ENCODE measurements at places on chromosomes 1 and 21.

- no peak for DNase-seq
Observed at GRCh38 chr1:239307886-239308285, 78.5 kb upstream of the CHRM3 start.

DNA sequence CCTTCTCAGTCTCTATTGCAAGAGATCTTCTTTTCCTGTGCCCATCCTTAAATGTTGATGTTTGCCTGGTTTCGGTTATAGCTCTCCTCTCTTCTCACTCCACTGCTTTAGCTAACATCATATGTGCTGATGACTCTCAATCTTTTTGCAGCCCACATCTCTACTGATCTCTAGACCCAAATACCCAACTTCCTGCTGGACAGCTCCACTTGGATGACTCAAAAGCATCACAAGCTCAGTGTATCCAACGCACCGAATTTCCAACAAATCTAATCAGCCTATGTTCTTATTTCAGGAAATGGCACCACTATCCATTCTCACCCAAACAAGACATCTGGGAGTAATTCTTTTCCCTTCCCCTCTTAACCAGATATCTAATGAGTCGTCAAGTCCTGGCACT lies 79.1 kb upstream of the ARTN start:
- no peak for DNase-seq

DNA sequence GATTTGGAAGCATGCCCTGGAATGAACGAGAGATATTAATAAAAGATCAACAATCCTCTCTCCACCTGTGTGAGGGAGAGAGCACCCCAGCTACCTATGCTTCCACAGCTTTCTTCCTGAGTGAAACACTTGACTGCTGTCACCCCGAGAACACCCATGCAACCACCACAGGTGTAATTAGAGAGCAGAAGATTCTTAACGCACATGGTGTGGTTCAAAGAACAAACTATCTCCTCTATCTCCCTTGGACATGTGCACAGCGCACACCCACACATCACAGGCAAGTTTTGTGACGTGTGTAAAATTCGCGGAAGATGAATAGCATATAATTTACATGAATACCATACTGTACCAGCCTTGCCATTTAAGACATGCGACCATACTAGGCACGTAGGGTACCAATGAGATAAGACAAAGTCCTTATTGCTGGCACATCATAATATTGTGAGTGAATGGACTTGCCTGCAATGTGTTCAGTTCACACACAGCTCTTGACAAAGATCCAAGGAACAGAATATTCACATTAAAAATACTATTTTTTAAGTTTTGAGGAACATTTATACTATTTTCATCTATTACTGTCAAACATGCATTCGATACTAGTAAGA lies 11.6 kb downstream of the ERRFI1 start:
- no peak for DNase-seq

DNA sequence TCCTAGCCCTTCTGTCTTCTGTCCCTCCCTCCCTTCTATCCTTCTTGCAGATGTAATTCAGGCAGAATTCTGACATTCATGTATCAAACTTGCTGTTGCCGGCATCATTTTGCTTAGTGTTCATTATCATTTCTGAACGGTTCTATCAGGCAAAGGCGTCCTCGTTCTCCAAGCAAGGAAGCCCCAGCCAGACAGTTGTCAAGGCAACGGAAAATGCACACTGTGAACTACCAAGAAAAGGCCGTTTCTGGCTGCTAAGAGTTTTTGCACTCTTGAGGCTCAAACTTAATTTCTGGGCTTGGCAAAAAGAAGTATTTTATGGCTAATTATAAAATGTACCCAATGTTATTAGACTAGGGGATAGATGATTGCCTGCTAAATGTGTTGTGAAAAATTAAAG lies 164.7 kb upstream of the KCNJ15 start:
- no peak for DNase-seq

DNA sequence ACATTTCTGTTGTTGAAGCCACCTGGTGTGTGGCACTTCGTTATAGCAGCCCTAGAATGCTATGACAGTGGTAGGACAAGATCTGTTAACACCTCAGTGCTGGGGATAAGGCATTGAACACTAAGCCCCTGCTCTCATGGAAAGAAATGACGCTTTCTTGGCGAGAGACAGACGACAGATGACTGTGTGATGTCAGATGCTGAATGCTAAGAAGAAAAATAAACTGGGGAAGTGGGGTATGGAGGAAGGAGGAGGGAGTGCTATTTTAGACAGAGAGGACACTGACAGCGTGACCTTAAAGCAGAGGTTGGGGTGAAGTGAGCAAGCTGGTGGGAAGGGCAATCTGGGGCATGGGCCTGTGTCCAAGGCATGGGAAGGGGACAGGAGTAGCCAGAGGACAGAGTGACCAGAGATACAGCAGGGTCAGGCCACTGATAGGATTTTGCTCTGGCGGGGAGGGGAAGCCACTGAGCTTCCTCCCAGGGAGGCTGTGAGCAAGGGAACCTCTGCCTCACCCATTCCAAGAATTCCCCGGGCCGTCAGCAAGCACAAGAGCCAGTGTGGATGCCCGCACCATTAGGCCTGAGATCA lies 15.2 kb downstream of the DOP1B start:
- DNase-seq: no peak

- DNase-seq: no peak
Observed at GRCh38 chr21:32312976-32313375, 14.3 kb downstream of the MRAP start.

GRCh38 chr1:238562341-238562740 lies 671.6 kb upstream of the ZP4 start:
- no peak for DNase-seq

GRCh38 chr1:8870616-8871538 lies 7.6 kb downstream of the ENO1 start:
- no peak for DNase-seq

- no peak for DNase-seq
Observed at GRCh38 chr1:24635195-24635843, 7.8 kb upstream of the SRRM1 start.

- DNase-seq: no peak
Observed at GRCh38 chr1:62232871-62233278, 38.2 kb downstream of the L1TD1 start.

DNA sequence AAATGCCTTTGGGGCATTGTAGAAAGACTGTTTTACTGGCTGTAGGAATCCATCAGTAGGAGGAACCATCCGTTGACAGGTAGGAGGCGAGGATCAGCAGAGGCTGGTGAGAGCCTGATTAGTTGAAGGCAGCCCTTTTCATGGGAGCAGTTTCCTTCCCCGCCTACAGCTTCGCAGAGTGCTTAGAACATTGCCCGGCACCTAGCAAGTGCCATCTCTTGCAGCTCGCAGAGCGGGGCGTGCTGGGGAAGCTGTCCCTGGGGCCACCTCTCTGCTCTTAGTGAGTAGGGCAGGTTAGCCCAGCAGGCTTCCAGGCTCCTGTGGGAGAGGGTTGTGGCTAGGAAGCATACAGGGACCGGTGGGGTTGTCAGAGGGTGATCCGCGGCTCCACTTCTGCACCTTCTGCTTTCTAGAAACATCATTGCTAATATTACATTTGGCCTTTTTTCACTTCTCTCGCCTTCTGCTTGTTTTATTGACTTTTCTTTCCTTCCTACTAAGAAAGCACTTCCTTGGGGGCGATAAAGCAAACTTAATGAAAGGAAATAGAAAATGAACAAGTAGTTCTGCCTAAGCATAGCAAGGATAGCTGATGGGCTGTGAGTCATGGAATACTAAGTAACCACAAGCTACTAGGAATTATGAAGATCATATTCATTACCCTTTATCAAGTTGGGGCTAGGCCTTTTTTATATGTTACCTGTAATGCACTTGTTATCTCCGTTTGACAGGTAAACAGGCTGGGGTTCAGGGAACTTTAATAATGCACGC lies 176.7 kb downstream of the GALNT2 start:
- DNase-seq: no peak

DNA sequence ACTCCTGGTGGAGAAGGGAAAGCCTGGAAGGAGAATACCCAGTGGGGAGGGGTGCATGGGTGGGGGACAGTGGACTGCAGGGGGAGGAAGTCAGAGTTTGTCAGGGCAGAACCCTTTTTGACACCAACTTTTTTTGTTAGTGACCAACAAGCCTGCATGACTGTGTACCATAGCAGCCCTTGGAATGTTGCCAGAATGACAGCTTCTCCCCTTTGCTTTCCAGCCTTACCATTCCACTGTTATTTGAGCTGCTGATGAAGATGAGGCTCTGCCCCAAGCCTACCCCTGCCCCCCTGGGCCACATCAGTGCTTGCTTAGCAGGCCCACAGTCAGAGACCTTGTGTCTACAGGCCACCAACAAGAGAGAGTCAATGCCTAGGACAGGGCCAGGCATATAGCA lies 341.2 kb downstream of the HHAT start:
- DNase-seq: no peak

DNA sequence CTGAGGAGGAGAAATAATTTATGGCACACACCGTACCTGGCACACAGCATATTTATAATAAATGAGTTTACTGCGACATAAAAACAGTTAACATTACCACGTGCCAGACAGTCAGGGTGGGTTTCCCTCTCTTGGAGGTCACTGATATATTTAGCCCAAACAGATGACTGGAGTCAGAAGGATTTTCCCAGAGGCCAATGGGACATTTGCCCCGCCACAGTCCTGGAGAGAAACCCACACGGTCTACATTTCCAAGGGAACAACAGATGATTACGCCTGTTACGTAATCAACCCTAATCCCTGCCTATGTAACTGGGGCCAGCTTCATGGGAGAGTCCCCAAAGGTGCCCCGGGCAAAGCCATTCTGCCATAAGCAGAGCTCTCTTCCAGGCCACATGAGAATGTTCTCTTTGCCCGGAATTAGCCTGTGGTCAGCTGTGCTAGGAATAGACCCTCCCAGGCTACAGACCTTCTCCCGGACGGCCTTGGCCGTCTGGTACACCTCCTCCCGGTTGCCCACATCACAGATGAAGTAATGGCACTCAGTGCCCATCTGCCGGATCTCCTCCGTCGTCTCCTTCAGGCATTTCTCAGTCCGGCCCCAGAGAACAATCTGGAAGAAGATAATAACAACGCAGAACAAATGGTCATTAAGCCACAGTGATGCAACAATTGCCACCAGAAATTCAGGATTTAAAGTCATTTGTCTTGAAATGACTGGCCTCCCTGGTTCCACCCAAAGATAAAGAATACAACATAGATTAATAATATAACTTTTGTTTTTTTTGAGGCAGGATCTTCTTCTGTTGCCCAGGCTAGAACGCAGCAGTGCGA lies 37.7 kb downstream of the DHRS3 start:
- no peak for DNase-seq

GRCh38 chr1:156750191-156750672 lies 1.2 kb downstream of the HDGF start:
- DNase-seq: no peak

DNA sequence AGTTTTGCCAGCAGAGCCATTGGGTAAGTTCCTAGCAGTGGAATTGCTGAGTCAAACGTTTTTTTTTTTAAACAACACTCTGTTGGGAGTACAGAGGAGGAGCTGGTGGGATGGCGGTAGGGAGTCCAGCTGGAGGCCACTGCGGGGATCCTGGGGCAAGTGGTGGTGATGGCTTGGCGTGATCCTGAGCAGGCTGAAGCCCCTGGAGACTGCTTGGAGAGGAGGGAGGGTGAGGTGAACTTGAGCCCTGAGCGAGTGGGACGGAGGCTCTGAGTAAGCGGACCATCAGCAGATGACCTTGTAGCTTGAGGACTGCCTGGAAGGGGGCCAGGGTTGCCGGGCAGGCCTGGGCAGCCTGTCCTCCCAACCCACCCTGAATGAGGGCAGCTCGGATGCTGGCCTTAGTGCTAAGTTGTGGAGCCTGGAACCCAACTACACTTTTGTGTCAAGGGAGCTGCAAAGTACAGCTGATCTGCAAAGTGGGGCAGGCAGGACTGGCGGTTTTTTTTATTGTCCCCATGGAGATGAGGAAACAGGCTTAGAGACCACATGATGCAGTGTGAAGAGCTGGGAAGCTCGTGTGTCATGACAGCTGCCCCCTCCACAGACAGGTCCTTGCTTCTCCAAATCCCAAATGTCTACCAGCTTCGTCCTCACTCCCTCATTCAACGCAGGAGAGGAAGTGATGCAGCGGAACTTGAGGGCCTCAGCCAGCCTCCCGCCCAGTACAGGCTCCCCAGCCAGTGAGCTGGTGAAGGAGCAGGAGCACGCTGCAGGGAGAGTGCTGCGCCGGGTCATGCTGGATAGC lies 20.2 kb downstream of the MRPL37 start:
- no peak for DNase-seq

GRCh38 chr1:15038232-15039016 lies 115.1 kb upstream of the TMEM51 start:
- peak; percentile 39 for DNase-seq

GRCh38 chr1:224731633-224732032 lies 115.5 kb downstream of the CNIH3 start:
- DNase-seq: no peak

DNA sequence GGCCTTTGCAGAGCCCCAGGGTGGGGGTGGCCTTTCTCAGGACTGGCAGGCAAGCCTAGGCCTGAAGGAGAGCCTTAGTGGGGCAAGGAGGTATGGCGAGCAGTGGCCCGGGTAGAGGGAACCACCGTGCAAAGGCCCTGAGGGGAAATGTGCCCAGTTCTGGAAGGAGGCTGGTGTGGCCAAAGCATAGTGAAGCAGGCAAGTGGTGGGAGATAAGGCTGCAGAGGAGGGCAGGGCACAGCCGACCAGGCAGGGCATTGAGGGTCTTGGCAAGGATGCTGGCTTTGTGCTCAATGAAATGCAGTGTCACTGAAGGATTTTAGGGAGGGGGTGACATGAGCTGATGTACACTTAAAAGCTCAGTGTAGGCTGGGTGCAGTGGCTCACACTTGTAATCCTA lies 22.8 kb downstream of the MROH7 start:
- DNase-seq: no peak

DNA sequence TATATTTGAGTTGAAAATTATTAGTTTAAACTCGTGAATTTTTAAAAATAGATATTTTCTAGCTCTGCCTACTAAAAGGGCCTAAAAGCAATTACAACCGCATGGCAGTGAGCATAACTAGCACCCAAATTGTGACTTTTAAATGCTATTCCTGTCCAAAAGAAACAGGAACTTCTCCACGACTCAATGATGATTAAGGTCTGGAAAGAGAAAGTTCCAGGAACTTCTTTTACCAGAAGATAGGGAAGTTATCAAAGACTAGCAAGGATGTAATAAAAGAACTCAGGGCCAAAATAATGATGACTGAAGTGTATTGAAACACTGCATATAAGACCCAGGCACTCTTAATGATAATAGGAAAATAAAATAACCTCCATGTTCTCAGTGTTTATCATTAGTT lies 313.0 kb downstream of the PLPP3 start:
- no peak for DNase-seq

GRCh38 chr21:27035791-27036190 lies 68.9 kb upstream of the ADAMTS5 start:
- no peak for DNase-seq

DNA sequence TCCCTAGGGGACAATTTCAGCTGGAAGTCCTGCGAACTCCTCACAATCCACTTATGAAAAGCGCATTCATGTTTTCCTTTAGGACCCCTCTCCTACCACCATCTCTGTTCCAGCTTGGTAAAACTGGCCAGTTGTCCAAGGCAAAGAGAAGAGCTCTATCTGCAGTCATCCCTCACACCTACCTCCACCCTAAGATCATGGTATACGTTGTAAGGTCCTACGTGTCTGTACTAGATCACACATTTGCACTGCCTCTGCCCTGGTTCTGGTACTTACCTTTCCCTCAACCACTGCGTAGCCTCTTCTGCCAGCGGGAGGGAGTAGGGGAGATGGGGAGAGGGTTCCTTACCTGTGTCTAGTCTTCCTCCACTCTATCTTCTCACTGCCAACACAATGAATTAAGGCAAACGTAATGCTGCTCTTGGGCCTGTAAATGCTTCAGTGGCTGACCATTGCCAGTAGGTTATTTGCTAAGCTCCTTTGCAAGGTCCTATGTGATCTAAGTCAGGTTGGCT lies 739 bp upstream of the NUP133 start:
- no peak for DNase-seq

All from NT2/D1 (cell line).